Cerebellar nuclear complex (tissue), 1 donor: ENCODE measurements at places on chromosomes 2 and 18.

DNA sequence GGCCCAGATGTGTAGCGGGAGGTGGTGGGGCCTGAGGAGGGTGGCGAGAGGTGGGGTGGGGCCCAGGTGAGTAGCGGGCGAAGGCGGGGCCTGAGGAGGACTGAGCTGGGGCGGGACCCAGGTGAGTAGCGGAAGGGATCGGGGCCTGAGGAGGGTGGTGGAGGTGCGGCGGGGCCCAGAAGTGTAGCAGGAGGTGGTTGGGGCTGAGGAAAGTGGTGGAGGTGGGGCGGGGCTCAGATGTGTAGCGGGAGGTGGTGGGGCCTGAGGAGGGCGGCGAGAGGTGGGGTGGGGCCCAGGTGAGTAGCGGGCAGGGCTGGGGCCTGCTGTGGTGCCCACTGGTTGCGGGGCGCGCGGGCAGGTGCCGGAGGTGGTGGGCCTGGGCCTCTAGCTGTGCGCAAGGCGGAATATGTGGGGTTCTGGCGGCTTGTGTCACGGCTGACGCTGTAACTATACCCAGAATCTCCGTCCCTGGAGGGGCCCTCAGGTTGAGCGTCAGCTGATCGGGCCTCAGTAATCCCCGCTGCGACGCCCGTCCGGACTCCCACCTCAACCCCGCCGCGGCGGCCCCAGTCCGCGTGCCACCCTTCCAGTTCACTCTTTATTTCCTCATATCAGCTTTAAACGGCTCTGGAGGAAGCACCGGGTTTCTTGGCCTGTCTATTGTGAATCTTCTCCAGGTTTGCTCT is 866 bp upstream of the SF3B6 start:
- no peak for DNase-seq

- DNase-seq, result no peak
These were observed 37.1 kb downstream of the NEMP2 start for GRCh38 chr2:190497428-190497827.

- DNase-seq, result no peak
These were observed 683.0 kb downstream of the SLC4A3 start for GRCh38 chr2:220310451-220310861.

- no peak for DNase-seq
These were observed 142.4 kb upstream of the SOX11 start for GRCh38 chr2:5549771-5550170.

GRCh38 chr2:85449214-85449588 is 30.7 kb downstream of the SH2D6 start:
- no peak for DNase-seq

GRCh38 chr2:9813312-9814128 is 29.8 kb upstream of the TAF1B start:
- DNase-seq, result no peak

DNA sequence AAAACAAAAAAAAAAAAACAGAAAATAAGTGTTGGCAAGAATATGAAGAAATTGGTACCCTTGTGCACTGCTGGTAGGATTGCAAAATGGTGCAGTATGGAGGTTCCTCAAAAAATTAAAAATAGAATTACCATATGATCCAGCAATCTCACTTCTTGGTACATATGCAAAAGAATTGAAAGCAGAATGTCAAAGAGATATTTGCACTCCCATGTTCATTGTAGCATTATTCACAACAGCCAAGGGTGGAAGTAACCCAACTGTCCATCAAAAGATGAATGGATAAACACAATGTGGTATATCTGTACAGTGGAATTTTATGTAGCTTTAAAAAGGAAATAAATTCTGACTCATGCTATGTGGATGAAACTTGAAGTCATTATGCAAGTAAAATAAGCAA is 72.8 kb upstream of the POU3F3 start:
- no peak for DNase-seq

GRCh38 chr2:110099038-110099425 is 16.6 kb downstream of the MALL start:
- no peak for DNase-seq

- DNase-seq, result no peak
These were observed 408.5 kb downstream of the FBXO15 start for GRCh38 chr18:73739098-73739497.

DNA sequence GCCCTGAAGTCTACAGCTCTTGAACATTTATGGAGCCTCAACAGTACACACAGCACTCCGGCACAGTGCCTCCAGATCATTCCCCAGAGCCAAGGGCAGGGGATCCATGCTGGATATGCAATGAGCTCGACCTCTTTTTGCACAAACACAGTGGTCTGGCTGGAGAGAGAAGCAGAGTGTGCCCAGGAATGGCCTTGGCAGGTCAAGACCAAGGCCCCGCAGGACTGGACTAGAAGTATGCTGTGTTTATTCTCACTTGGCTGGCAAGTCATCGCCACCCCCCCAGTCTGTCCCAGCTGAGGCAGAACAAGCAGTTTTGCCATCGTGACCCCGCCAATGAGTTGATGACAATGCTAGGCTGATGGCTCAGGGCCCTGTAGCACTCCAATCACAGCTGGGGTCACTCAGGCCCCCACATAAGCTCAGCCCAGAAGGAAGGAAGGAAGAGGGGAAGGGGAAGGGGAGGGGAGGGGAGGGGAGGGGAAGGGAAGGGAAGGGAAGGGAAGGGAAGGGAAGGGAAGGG is 212.1 kb downstream of the TTC32 start:
- no peak for DNase-seq
